ENCODE measurements at places on chromosomes 13 and 19.
A peak's percentile ranks its signal among the peaks of the same experiment; 100 is the strongest.

DNA sequence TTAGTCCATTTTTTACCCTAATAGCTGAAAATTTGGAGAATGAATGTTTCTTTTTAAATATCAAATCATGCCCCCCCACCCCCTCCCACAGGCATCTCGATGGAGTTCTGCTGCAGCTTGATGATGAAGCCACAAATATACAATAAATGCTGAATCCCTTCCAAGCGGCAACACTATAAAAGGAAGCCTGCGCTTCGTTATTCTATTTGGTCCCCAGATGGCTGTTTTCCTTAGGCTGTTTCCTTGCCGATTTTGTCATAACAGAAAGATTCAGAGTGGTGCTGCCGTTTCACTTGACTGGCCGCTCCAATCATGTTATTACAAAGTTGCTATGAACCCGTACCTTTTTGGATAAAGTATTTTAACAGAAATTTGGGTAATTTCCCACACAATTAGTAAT lies 79.5 kb downstream of the MYO16 start:
- no peak for DNase-seq

- DNase-seq = peak; percentile 37
Measured at GRCh38 chr19:55178781-55179599, 1.1 kb downstream of the SYT5 start.

DNA sequence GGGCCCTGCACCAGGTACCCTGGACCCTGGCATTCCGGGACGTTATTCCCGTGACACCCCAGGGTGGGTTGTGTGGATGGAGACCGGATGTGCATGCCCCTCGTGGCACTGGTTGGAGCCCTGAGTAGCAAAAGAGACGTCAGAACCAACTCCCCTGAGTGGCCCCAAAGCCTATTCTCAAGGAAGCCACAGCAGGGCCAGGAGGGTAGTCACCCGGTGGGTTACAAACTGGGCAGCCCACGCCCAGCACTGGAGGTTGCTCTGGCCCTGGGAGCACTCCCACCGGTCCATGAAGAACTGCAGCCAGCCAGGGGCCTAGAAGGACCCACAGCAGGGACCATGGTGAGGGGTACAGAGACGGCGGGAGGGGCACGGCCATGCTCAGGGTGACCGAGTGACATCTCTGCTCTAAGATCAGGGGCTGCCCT lies 7.5 kb downstream of the KLF16 start:
- DNase-seq = no peak

DNA sequence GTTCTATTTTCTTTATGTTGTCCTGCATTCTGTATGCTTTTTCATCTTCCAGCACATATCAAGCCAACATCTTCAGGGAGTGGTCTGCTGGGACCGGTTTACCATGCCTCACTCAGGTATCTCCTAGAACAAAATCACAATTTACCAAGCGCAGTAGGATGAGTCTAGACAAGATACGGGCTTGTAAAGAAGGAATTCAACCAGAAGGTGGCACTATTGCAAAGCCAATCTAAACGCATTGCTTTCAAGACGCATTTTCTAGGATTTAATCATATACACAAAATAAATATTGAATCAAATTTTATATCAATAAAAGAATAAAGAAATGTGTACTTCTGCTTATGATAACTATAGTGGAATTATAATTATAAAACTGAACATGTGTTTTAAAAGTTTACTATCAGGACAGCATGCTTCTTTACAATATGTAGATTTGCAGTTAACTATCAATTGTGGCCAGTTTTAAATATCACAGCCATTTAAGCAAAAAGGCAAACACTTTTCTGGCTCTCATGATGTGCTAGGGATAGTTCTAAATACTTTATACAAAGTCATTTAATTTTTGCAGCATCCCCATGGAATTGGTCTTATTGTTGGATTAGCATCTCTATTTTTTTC lies 16.1 kb upstream of the TPP2 start:
- no peak for DNase-seq

- DNase-seq = peak; percentile 50
Measured at GRCh38 chr13:32811297-32811800, 204.9 kb upstream of the KL start.

DNA sequence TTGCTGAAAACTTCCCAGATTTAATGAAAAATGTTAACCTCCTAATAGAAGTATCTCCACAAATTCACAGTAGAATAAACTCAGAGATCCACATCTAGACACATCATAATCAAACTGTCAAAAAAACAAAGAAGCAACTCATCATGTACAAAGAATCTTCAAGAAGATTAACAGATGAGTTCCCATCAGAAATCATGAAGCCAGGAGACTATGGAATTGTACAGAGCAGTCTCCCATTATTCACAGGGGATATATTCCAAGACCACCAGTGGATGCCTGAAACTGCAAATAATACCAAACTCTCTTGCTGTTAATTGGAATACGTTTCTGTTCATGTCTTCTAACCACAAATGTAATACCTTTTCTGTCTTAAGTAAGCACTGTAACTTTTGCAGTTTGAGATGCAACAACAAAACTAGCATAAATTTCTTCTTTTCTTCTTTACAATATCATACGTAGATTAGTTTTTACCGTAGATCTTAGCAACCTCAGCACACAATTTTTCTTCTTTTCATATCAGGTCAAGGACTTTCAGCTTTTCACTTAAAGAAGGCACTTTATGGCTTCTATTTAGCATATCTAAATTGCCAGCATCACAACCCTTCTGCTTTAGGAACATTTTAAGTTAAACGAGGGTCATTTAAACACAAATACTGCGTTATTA lies 70.3 kb upstream of the MIR17HG start:
- no peak for DNase-seq

DNA sequence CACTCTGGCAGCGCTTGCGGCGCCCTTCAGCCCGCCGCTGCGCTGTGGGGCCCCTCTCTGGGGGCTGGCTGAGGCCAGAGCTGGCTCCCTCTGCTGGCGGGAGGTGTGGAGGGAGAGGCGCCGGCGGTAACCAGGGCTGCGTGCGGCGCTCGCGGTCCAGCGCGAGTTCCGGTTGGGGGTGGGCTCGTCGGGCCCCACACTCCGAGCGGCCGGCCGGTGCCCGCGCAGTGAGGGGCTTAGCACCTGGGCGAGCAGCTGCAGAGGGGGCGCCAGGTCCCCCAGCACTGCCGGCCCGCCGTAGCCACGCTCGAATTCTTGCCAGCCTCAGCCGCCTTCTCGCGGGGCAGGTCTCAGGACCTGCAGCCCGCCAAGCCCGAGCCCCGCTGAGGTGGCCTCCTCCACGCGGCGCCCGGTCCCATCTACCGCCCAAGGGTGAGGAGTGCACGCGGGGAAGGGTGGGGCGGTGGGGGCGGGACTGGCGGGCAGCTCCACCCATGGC lies 879.0 kb upstream of the SLITRK5 start:
- DNase-seq = no peak

DNA sequence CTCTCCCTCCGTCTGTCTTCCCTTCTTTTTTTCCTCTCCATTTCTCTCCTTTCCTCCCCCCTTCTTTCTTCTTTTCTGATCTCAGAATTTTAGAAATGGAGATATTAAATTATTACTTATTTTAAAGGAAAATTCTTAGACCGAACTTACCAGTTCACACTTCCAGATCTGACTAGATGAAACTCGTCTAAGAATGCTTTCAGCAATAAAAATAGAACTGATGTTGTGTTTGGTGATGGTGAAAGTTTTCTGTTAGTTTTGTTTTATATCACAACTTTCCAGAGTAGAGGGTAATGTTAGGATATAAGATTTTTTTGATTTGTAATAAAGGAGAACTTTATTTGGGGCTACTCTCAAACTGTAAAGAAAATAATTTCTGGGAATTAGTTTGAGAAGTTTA lies 29.9 kb downstream of the UCHL3 start:
- no peak for DNase-seq

GRCh38 chr13:25886438-25887214 lies 165.2 kb downstream of the SHISA2 start:
- DNase-seq = no peak

GRCh38 chr13:103004661-103005345 lies 61.4 kb downstream of the SLC10A2 start:
- DNase-seq = no peak

- no peak for DNase-seq
Measured at GRCh38 chr19:31598730-31599238, 249.5 kb upstream of the TSHZ3 start.

DNA sequence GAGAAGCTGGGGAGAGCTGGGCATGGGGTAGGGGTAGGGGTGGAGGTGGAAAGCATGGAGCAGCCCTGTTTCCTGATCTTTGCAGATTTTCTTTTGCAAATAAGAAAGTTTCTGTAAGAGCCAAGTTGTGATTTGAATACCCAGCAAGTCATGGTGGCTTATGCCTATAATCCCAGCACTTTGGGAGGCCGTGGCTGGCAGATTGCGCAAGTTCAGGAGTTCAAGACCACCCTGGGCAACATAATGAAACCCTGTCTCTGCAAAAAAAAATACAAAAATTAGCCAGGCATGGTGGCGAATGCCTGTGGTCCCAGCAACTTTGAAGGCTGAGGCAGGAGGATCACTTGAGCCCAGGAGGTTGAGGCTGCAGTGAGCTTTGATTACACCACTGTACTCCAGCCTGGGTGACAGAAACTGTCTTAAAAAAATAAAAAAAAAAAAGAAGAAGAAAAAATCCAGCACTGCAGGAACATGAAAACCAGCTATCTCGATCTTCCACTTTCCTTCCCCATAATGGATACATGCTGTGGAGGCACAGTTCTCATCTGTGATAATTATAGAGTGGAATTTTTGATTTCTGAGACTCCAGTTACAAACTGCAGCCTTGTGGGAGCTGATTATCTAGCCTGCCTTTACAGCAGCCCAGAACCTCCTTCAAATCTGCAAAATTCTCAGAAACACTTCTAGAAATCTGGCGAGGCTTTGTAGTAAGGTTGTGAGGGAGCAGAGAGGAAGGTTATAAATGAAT lies 12.1 kb upstream of the TEX26 start:
- no peak for DNase-seq

DNA sequence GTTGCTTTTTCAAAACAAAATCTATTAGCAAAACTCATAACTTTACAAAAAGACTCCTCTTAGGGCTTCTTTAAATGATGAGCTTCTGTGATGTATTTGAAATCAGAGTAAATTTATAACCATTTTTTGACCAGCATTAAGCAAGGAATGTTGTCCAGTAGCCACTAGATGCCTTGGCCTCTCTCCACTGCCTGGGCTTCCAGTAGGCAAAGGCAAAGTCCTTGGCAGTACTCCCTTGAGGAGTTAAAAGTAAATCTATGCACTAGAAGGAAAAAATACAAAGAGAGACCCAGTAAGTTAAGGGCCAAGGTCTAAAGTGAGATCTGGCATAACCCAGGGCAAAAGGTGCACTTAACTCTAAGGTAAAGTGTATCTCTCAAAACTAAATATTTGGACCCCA lies 9.5 kb downstream of the SERPINE3 start:
- no peak for DNase-seq

DNA sequence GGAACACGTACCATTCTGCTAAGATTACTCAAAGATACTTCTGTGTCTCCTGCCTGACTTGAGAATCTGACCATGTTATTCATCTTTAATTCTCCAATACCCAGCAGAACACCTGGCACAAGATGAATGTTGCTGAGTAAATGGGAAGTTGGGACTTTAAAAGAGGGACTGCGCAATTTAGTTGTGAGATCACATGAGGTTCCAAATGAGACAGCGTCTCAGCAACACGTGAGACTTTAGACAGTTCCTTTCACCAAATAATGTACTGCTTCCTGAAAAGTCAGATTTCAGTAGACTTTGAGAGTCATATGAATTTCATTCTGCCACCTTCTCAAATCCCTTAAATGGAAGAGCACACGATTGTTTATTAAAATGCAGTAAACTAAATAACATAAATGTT lies 36.7 kb downstream of the DOCK9 start:
- DNase-seq = no peak

DNA sequence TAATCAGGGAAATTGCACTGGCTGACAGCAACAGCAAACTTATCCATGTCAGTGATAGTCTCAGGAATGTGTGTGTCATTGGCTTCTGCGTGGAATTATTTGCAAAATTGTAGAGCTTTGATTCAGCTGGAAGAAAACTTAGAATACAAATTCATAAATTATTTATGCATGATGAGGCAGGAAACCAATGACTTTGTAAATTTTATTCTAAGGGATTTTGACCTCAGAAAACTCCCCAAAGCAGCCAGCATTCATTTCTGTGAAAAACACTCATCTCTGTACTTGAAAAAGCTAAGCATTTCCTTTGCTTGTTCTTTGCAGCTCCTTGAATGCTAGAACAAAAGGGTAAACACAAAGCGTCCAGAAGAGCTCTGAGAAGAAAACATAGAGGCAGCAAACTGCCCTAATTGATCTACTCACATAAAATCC lies 162.4 kb downstream of the DCT start:
- DNase-seq = no peak

DNA sequence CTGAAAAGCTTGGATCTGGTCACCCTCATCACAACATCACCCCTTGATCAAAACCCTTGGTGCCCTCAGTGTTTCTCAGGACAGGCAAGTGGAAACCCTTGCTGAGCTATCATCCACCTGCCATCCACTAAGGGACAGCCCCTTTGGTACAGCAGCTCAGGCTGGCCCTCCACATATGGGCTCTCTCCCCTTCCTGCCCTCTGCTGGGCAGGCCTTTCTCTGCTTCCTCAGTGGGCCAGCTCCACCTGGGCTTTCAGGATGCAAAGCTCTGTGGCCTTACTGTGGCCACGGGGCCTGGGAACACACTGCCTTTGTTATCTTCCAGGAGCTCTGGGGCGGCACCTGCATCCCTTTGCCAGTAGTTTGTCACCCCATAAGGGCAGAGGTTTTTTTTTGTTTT lies 4.9 kb downstream of the SUGP1 start:
- DNase-seq = no peak

DNA sequence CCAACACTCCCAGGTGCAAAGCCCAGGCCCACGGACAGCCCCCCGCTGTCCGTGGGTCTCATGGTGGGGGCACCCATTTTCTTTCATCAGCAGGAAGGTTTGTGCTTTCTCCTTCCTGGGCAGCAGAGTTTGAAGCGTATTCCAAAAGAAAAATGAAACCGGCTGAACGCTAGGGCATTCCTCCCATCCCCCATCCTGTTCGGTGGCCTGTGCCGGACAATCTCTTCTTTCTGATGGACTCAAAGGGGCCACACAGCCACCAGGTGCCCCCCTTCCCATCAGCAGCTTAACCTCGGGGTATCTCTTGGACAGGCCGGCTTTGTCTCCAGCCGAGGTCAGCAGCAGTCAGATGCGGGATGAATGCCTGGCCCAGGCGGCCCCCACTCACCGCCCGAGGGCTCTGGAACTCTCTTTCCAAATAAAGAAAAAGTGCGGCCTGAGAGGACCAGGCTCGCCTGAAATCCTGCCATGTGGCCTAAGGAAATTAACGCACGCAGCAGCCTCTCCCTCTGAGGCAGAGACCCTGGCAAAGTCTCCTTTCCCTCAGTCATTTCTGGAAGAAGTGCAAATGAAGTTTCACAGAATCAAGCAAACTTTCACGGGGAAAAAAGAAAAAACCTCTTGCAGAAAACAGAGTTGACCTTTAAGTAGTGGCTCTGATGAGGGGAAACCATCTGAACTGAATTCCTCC lies 67.8 kb downstream of the RASA3 start:
- no peak for DNase-seq

DNA sequence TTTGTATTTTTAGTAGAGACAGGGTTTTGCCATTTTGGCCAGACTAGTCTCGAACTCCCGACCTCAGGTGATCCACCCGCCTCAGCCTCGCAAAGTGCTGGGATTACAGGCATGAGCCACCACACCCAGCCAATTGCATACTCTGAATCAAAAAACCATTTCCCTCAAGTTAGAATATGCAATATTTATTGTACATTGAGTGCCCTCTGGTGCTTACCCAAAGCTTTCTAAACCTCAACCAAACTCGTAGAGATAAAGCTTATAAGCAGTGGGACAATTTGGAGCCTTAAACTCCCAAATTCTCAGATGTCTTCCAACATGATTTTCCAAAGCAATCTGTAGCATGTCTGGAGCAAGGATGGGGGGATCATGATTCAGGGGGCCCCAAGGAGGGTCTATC lies 22.4 kb downstream of the RFXAP start:
- DNase-seq = no peak

- DNase-seq = no peak
Measured at GRCh38 chr13:25175026-25175425, 2.9 kb upstream of the AMER2 start.

All from bone marrow (tissue), 2 donors.